Endothelial cell (in vitro differentiated cells): ENCODE measurements at places on chromosomes 6 and 20. TPM values are rescaled to one million over a fixed set of nuclear protein-coding genes. Genes with fewer than 3 reads are reported as not detected.

GRCh38 chr6:113980937-113981554, 10.1 kb upstream of the HDAC2 start:
- DNase-seq = peak; percentile 36

DNA sequence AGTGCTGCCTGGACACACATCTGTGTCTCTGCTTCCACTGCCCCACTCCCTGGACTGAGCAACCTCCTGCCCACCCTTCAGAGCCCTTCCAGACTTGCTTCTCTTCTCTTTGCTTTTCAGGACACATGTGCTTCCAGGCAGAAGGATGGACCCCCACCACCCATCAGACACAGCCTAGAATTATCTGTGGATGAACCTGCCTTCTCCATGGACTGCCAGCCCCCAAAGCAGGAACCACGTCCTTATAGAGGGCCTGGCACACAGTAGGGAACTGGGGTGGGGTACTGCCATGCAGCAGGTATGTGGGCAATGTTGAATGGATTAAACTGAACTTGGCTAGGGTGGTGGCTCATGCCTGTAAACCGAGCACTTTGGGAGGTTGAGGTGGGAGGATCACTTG, 3.6 kb downstream of the KIAA1755 start:
- DNase-seq = no peak

- no peak for DNase-seq
Observed at GRCh38 chr6:45715508-45715803, 300.2 kb downstream of the CLIC5 start.

DNA sequence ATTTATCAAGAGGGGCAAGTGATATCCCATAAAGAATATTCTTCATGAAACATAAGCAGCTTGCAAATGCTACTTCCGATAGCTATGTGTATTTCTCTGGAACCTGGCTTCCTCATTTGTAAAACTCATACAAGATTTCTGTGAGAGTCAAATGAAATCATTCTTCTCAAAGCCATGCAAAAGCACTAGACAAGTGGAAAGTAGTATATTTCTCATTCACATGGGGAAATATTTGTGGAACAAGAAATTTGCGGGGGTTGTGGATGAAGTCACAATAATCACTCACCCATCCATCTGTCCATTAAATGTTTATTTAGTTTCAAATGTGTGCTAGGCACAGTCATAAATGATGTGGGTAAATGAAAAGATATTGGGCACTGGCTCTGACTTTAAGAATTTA, 150.5 kb downstream of the IPCEF1 start:
- DNase-seq = no peak

ECI2 gene
- total RNA-seq = 66.3 TPM

TAF11 gene
- 45.9 TPM for total RNA-seq

GTSF1L gene
- not detected for total RNA-seq

C6orf58 gene
- 0.82 TPM for total RNA-seq
